Cortex of kidney (tissue), 1 donor: ENCODE measurements at places on chromosomes 16 and 17.

- no peak for DNase-seq
Measured at GRCh38 chr17:76772842-76773525, 35.1 kb downstream of the MFSD11 start.

GRCh38 chr16:8931859-8932258, 31.8 kb downstream of the USP7 start:
- DNase-seq = no peak

DNA sequence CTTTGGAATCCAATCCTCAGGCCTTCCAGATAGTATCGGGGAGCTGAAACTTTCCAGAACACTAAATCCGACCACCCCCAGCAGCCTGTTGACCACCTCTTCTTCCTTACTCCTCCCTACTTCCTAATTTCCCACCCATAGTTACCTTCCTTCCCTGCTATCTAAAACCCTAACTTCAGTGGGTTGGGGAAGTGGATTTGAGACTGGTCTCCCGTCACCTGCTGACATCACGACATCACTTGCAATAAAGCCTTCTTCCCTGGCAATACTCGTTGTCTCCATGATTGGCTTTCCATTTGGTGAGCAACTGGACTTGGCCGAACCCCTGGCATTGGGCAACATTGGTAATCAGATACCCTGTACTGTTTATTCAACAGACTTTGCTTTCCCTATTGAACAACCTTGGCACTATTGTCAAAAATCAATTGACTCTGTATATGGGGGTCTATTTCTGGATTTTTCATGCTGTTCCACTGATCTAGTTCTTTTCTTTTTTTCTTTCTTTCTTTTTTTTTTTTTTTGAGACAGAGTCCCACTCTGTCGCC, 11.8 kb upstream of the FOXK2 start:
- no peak for DNase-seq

- no peak for DNase-seq
Measured at GRCh38 chr17:7440113-7440833, 961 bp downstream of the FGF11 start.

GRCh38 chr16:12296991-12297390, 320.5 kb downstream of the SNX29 start:
- DNase-seq = no peak

DNA sequence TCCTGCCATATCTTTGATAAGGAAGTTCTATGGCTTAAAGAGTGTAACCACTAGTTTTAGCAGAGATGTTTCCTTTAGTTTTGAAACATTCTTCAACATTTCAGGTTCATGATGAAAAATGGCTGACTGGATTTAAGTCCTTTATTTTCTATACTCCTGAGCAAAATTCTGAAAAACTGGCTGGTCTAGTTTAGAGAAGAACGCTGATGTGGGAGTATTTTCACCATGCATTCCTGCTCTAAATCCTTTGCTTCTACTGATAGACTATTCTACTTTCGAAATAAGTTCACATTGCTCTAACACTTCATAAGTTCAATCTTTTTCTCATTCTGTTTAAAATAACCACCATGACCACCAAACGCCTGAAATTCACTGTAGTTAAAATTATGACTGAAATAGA, 281.9 kb downstream of the FTO start:
- no peak for DNase-seq

DNA sequence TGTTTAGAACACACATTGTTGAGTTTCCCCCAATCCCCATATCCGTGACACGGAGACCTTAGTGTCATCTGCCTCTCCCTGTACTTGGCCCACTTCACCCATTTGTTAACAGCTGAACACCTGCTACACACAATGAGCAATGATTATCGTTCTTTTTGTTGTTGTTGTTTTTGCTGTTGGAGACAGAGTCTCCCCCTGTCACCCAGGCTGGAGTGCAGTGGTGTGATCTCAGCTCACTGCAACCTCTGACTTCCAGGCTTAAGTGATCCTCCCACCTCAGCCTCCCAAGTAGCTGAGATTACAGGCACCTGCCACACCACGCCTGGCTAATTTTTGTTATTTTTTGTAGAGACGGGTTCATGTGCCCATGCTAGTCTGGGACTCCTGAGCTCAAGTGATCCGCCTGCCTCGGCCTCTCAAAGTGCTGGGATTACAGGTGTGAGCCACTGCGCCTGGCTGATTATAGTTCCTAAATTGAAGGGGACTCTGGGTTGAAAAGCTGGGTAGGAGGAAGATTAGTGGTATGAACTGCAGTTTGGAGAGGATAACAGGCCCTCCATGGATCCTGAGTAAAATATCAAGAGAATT, 21.6 kb downstream of the NDE1 start:
- DNase-seq = no peak

DNA sequence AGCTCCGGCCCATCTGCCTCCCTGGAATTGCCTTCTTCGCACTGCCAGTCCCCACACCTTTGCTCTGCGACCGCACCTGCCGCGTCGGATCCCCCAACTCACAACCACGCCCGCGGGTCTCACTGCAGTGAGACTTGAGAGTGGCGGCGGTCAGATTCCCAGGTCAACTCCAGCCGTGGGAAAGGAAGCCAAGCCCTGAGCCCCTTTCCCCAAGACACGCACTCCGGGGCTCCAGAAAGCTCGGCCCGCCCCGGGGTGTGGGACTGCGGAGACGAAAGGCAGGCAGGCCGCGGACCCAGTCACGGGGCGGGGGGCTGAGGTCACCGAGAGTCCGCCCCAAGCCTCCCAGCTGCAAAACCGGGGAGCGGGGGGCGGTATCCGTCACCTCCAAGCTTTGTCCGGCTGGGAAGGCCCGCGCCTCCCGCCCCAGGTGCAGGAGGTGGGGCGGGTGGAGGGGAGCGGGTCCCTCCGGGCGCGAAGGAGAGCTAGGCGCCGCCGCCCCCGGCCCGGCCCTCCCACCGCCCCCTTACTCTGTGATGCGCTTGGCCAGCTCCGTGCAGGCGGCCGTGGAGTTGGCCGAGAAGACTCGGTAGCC, 615 bp downstream of the PRPSAP1 start:
- no peak for DNase-seq

DNA sequence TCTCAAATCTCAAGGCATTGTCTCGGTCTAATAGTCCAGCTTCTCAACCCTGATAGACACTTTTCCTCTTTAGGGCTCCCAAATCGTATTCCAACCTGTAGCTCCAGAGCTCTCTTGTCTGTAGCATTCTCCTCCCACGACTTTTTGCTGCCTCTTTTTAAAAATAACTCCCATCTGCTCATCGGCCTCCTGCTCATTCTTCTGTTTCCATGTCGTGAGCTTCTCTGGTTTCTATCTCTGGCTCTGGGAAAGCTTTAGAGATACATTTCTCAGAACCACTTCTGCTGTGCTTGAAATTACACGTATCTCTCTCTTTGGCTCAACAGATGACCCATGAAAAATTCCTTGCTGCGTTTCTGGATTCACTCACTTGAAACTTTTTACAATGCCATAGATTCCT, 609.6 kb upstream of the C16orf82 start:
- no peak for DNase-seq

- no peak for DNase-seq
Measured at GRCh38 chr16:89087922-89088497, 5.6 kb upstream of the ACSF3 start.

DNA sequence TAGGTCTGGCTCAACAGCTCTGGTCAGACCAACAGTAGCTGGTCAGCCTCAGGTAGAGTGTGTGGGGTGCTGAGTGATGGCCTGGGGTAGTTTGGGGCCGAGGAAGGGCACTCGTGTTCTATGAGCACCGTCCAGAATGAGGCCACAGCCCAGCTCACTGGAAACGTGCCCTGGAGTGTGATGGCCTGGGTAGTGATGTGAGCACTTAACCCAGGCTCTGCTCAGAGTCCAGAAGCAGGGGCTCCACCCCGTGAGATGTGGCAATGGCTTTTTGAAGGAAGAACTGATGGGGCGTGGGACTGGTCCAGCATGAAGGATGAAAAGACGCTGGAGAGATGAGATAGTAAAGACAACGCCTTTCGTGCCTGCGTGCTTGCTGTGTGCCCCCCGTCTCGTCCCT, 35.3 kb downstream of the NTN1 start:
- DNase-seq = no peak

- DNase-seq = no peak
Measured at GRCh38 chr16:2048116-2048543, 345 bp downstream of the TSC2 start.

DNA sequence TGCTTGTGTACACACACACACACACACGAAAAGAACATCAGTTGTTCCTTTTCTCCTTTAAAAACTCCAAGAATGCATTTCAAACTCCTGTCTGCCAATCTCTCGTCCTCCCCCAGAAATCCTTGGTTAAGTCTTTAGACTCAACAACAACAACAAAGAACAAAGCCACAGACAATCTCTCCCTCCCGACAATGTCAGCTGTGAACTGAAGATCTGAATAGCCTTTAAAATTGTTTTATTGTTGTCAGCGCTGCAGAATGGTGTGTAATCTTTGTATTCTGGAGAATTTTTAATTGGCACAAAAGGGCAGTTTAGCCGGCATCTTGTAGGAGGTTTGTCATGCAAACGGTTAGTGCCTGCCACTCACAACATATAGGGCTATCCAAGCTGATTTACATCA, 219.5 kb downstream of the MSI2 start:
- DNase-seq = no peak

DNA sequence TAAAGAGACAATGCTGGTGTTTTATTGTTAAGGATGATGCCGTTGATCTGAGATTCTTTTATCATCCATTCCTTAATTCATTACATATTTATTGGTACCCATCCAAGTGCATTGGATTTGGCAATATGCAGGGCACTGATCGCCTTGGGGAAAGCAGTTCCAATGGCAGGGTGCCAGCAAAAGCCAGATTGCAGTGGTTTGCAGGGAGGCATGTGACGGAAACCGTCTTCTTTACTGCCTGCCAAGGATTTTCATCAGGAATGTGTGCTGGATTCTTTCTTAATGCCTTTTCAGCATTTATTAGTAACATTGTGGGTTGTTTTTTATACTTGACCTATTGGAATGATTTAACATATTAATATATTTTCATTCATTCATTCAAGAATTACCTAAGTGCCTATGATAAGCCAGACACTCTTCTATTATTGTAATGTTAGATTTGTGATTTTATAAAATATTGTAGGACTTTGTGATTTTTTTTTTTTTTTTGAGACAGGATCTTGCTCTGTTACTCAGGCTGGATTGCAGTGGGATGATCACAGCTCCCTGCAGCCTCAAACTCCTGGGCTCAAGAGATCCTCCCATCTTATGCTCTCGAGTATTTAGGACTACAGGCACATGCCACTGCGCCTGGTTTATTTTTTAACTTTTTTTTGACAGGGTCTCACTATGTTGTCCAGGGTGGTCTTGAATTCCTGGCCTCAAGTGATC, 93.4 kb upstream of the TNRC6A start:
- no peak for DNase-seq

- no peak for DNase-seq
Measured at GRCh38 chr16:30766933-30767284, 4.8 kb downstream of the RNF40 start.

DNA sequence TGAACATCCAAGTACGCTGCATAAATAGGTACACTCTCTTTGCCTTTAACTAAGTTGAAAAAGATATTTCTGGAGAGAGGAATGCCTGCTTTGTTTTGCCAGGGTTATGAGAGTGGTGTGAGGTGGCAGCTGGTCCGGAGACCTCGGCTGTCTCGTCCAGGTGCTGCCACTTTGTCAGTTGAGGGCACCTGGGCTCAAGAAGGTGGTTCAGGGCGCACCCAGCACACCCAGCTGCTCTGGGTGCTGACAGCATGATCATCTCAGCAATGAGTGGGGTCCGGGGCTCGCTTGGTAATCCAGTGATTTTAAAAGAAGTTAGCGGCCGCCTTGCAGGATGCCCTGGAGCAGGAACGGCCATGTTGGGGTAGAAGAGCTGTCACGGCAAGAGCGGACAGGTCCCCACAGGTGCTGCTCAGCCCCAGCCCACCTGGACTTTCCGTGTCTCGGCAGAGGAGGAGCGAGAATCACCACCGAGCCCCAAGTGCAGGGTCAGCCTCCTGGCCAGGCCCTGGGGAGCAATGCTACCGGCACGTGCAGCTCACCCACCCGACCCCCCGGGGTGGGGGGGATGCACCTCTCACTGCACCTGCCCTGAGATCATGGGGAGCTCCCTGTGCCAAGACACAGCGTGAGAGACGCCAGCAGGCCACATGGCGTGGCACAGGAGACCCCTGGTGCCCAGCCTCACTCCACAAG, 67.4 kb upstream of the CHMP6 start:
- DNase-seq = no peak

GRCh38 chr16:72689851-72690250, 358.1 kb downstream of the ZFHX3 start:
- DNase-seq = no peak

- DNase-seq = no peak
Measured at GRCh38 chr16:78761427-78761826, 662.0 kb downstream of the WWOX start.

DNA sequence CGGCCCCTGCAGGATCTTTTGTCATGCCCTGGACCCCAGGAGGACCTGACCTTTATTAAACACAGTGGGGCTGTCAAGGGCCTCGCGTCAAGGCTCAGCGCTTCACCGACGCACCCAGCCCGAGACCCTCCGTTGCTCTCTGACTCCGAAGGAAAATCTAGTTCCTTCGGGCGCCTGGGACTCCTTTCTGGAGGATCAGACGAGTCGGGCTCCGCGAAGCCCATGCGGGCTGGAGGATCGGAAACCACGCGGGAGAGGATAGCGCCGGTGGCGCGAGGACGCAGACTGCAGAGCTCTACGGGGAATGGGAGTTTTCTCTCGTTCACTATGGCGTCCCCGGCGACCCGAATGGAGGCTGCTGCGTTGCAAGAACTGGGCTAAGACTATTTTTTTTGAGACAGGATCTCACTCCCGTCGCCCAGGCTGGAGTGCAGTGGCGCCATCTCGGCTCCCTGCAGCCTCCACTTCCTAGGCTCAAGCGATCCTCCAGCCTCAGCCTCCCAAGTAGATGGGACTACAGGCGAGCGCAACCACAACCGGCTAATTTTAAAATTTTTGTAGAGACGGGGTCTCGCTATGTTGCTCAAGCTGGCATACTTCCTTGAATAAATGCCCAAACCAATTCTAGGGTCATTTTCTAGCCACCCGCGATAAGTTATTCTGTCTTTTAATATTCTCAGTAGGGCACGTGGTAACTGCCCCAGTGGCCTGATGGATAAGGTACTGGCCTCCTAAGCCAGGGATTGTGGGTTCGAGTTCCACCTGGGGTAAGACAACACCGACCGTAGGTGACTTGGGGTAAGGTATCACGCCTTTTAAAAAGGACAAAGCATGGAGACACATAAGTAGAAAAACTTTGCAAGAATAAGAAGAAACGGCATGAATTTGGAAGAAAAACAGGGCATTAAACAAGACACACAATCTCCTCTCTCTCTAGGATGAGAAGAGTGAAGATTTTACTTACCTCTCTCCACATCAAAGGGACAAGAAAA, 5.5 kb downstream of the OR1F1 start:
- DNase-seq = no peak

GRCh38 chr16:50273888-50274325, 7.6 kb downstream of the ADCY7 start:
- DNase-seq = no peak

GRCh38 chr17:39123627-39124026, 27.8 kb downstream of the PLXDC1 start:
- no peak for DNase-seq
